NAMALWA (cell line): ENCODE measurements at places on chromosomes 5 and 9.

GRCh38 chr5:149257131-149257530 lies 14.5 kb upstream of the AFAP1L1 start:
- DNase-seq, result no peak

GRCh38 chr5:42905827-42906226 lies 94.1 kb upstream of the SELENOP start:
- no peak for DNase-seq

- peak; percentile 66 for DNase-seq
Observed at GRCh38 chr9:7186175-7186574, 428.4 kb downstream of the KDM4C start.

DNA sequence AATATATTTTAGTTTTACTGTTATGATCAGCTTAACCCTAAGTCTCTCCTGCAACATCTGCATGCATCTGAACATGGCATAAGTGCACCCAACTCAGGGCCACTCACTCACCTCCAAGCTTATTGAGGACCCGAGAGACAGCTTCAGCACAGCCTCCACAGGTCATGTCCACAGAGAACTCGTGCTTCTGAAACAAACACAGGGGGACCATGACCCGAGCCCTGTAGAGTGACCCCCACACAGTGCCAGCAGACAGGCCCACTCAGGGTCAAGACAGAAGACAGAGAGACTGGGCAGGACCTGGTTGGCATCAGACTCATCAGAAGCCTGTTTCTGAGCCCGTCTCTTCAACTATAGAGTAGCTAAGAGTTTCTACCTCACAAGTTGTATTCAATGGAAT lies 6.8 kb downstream of the ATOX1 start:
- no peak for DNase-seq

- no peak for DNase-seq
Observed at GRCh38 chr5:29822521-29822920, 1371.0 kb upstream of the CDH6 start.

- DNase-seq, result no peak
Observed at GRCh38 chr9:135228983-135229625, 141.6 kb downstream of the OLFM1 start.

- no peak for DNase-seq
Observed at GRCh38 chr5:57754616-57755015, 272.0 kb upstream of the ACTBL2 start.

DNA sequence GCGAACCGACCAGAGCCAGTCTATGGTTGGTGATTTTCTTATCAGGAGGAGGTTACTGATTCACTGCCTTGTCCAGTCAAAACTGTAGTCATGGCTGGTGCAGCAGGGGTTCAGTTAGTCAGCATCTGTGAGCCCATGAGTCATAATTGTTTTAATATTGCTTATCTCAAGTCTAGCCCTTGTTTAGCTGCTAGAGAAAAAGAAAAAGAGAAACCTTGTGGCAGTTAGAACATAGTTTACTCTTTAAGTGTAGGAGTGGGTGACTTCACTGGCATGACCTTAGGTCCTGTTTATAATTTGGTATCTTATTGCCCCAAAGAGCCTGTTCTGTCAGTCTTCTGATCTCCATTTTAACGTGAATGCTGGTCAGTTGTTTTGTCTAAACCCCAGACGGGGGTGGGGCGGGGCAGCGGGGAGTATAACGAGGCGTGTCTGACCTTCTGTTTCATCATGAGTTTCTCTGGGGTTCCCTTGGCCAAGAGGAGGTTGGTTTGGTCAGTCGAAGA lies 76.9 kb upstream of the NFIL3 start:
- no peak for DNase-seq

- DNase-seq, result no peak
Observed at GRCh38 chr9:134403682-134404301, 77.5 kb downstream of the RXRA start.

DNA sequence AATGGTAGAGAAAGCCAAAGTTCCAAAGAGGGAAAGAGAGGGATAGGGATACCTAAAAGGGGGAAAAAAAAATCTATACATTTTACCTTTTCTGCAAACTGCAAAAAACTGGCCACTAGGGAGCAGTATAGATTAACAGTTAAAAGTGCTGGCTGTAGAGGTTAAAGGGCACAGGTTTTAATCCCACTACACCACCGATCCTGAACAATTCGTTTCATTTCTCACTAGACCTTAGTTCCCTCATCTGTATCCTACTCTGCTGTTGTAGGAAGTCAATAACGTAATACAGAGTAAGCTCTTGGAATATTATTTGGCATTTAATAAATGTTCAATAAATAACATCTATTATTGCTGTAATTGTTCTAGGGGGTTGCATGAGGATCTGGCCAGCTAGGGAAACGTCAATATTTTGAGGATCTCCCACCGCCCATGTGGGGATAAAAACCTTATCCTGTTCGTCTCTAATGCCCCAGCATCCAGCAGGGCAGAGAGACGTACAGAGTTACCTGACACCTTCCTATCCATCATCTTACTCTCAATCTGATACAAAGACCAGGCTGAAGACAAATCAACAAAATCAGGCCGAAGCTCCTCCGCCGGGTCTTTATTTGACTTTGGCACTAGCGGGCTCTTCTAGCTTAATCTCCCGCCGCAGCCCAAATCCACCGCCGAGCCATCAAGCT lies 757 bp downstream of the CDC26 start:
- DNase-seq, result peak; percentile 86
